AG20443 (cell line): ENCODE measurements at places on chromosomes 3 and 15.

GRCh38 chr15:93451822-93452221, 362.8 kb upstream of the RGMA start:
- DNase-seq = no peak

DNA sequence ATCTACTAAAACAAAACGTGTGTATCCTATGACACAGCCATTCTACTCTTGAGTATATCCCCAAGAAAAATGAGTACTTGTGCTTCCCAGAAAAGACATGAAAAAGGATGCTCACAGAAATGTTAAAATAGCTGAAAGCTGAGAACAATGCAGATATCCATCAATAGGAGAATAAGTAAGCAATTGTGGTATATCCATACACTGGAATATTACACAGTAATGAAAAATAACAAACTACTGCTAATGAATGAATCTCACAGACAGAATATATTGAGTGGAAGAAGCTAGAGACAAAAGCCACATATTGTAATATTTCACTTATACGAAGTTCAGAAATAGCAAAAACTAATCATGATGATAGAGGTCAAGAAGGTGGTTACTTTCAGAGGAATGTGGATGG, 83.8 kb upstream of the CTDSPL start:
- no peak for DNase-seq

DNA sequence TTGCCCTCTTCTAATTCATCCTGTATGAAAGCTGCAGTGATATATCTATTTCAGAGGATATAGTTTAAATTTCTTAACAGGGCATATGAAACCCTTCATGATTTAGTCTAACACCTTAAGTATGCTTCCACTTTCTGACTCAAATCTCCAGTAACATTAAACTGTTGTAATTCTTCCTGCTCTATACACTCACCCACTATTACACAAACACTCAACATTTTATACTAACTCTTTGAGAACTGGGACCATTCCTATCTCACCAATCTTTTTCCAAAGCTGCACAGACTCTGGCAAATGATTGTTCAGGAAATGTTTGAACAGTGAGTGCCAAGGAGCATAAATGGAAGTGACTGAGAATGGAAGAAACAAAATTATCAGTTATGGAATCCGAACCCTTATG, 560.4 kb upstream of the DPPA4 start:
- DNase-seq = no peak

DNA sequence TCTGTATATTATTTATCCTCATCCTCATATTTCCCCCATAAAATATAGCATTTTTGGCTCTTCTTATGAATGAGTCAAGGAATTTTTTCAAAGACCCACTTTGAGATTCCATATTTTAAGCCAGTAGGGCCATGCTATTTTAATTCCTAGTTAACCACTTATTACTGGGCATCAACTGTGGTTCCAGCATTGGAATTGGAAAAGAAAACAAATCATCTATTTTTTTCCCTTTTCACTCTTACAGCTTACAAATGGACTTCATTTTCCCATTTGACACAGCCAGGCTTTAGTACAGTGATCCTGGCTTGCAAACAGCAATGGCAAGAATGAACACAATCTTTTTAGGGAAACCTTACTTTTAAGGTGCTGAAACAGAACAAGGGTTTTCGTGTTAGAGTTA, 19.4 kb upstream of the PLCL2 start:
- DNase-seq = no peak

GRCh38 chr3:111979434-111980038, 710 bp downstream of the ABHD10 start:
- DNase-seq = no peak

GRCh38 chr3:25420885-25421284, 7.2 kb upstream of the RARB start:
- no peak for DNase-seq

DNA sequence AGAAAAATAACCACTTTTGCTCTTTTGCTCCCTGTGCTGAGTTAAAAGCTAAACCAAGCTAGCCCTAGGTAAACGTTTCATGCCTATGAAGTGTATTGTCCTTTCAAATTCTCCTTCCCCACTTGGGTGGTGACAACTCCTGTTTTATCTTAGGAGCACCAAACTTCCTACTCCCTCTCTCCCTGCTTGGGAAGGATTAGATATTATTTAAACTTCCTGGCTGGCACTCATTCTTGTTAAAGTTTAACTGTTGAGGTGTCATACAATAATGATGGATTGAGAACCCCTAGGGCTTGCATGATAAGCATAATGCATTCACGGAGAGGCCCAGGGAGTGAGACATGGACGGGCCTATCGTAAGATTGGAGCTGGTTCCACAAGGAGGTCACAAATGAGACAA, 29.5 kb downstream of the B4GALT4 start:
- no peak for DNase-seq

DNA sequence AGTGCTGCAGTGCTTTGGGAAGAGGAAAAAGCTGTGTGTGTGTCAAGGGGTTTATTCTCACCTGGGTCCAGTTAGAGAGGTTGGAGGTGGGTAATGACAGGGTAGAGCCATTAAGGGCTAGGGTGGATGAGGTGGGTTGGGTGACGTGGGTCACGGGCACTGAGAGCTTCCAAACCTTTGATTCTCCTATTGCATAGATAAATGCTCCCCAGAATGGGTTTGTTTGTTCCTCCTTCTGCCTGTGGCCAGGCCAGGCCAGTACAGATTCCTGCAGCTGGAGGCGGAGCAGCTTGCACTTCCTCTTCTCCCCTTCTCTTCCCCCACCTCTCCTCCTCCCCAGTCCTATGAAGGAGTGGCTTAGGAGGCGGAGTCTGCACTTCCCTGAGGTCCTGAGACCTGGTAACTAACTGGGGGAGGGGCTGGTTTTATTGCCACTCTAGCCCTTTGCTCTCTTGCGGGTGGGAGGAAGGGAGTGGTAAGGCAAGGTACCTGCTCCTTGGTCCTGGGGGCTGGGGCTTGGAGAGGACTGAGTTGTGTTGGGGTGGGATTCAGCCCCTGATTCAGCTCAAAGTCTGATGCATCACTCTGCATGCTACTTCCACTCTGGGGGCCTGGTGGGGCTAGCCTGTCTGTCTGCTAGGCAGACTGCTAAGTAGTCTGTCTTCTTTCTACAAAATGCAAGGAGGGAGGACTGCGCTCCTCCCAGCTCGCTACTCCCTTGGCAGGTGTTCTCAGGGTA, 3.5 kb downstream of the SPINT1 start:
- peak; percentile 27 for DNase-seq
